Right lung (tissue), 10 donors: ENCODE measurements at places on chromosomes 6 and 20. TPM values are rescaled to one million over a fixed set of nuclear protein-coding genes. Genes with fewer than 3 reads are reported as not detected.

GRCh38 chr6:28643017-28643740 lies 117.5 kb downstream of the GPX5 start:
- no peak for DNase-seq

DNA sequence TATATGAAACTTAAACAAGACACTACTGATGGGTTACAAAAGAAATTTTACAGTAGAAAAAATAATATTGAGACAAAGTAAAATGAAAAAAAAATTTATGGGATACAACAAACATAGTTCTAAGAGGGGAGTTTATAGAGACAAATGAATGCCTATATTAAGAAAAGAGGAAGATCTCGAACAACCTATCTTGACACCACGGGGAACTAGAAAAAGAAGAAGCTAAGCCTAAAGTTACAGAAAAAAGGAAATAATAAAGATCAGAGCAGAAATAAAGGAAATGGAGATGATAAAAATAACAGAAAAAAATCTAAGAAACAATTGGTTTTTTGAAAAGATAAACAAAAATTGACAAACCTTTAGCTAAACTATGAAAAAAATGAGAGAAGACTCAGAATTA lies 9.1 kb upstream of the ECHDC1 start:
- DNase-seq = no peak

DNA sequence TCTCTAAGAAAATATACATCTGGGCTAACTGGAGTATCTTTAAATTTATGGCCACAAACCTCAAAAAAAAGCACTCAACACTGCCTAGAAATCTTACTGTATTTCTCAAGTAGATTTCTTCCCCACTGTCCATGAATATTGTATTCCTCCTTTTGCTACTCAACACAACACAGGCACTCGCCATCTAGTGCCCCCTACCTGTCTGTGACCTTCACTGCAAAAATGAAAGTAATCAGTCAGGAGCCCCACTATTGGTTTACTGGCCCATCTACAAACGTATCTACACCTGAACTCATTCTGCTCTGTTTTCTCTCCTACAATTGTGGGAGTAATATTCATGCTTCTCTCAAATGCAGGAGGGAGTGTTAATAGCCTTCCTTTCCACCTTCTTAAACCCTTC lies 58.3 kb downstream of the LY86 start:
- no peak for DNase-seq

DNA sequence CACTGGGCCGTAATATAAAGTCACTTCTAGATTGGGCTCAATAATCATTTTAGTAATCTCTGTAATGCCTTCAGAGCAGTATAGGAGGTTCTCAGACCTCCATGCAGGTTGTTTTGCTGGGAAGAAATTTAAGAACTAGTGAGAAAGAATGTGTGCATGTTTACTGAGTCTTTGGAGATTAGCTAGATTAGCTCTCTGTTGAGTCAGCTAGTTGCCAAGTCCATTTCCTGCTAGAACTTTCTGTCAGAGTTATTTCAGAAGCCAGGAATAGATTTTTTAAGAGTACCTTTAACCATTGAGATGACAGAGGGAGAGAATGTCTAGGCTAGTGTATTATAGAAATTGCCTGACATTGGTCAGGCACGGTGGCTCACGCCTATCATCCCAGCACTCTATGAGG lies 33.3 kb downstream of the ORC3 start:
- DNase-seq = no peak

DNA sequence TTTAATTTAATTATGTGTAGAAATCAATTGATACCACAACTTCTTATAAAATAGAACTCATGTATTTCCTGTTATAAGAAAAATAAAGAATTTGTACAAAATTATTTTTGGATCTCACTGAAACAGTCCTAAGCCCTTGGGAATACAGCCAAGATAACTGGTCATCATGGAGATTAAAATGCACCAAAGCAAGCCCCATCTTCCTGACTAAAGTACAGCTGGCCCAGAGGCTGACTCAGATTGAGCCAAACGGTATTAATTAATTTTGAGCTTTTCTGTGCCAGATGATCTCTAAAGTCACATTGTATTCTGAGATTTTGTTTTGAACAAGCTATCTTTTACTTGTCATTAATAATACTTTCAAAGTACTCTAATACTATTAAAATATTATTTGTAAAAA lies 978.5 kb downstream of the TBC1D32 start:
- DNase-seq = peak; percentile 16

- DNase-seq = no peak
Observed at GRCh38 chr6:14372734-14373489, 255.3 kb downstream of the CD83 start.

- DNase-seq = peak; percentile 43
Observed at GRCh38 chr6:31493875-31494694, 3.9 kb upstream of the MICB start.

GRCh38 chr6:56510984-56511531 lies 131.6 kb downstream of the DST start:
- peak; percentile 65 for DNase-seq

Gene TINAG
- polyA plus RNA-seq = not detected

DNA sequence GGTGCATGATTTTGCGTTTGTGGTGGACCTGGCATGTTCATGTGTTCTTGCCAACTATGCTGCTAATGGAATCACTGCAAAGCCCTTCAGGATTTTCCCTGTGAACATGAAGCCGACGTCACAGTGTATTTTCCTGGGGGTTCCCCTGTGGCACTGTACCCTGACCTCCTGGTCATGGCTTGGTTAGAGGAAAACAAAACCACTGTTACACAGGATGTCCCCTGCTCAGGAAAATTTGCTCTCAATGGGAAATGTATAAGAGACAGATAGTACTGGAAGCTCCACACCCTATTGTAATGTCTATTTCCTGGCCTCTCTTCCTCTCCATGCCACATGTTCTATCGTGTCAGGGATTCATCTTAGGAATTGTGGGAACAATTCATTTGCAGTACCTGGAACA lies 19.7 kb downstream of the TSHZ2 start:
- DNase-seq = no peak

GRCh38 chr6:161414707-161415106 lies 140.8 kb upstream of the AGPAT4 start:
- no peak for DNase-seq

Gene DEFB126
- not detected for polyA plus RNA-seq

Gene NTSR1
- 0.08 TPM for polyA plus RNA-seq

GRCh38 chr6:44122801-44123200 lies 4.5 kb downstream of the MRPL14 start:
- DNase-seq = no peak

Gene RBBP8NL
- 3.5 TPM for polyA plus RNA-seq

Gene ADGB
- 0.90 TPM for polyA plus RNA-seq

DNA sequence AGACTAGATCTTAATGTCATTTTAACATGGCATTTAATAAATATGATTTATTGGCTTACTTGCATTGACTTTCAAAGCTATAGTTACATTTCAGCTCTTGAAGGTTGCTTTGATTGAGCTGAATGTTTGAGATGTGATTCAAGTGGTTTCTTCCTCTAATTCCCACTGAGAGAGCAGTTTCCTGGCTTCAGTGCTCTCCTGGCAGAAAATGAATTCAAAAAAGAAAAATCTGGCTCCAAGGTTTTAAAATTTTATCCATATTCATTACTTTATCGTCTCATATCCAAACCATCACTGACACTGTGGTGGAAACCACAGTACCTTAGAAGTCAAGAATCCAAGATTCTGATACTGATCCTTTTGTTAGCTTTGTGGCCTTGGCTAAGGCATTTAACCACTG lies 263.1 kb upstream of the HSF2 start:
- DNase-seq = no peak

Gene TXLNB
- 3.6 TPM for polyA plus RNA-seq

GRCh38 chr6:14612016-14612980 lies 494.7 kb downstream of the CD83 start:
- DNase-seq = no peak

- no peak for DNase-seq
Observed at GRCh38 chr6:26175428-26176181, 88.4 kb downstream of the HFE start.

- DNase-seq = no peak
Observed at GRCh38 chr6:150255840-150256239, 113.0 kb upstream of the IYD start.

DNA sequence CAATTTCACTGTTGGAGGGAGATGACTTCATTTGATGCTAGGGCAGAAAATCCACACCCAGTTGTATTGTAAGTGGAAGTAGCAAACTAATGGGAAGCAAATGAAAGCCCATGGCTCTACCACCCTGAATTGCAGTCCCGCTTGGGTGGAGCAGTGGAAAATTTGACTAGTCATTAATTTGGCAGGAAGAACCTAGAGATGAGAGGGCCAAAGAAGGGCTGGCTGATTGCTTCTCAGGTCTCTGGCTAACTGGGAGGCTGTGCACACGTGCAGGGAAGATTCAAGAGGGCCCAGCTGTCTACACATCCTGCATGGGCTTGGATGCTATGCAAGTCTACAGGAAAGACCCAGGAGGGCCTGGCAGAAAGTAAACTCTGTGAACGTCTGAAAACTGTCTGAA lies 466.2 kb downstream of the TFAP2A start:
- DNase-seq = no peak

DNA sequence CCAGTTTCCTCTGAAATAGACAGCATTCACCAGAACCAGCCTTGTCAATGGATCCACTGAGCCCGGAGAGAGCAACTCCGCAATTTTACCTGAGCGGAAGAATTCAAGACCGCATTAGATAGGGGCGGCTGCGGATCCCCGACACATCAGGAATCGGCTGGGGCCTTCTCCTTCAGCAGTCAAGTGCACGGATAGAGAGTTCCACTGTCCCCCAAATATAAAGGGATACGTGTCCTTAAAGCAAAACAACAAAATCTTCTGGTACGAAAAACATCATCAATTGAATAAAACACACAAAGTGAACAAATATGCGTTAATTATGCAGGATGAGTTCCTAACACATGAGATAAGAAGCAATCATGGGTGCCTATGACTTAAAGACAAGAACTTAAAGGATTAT lies 18.3 kb downstream of the SERPINB6 start:
- no peak for DNase-seq

DNA sequence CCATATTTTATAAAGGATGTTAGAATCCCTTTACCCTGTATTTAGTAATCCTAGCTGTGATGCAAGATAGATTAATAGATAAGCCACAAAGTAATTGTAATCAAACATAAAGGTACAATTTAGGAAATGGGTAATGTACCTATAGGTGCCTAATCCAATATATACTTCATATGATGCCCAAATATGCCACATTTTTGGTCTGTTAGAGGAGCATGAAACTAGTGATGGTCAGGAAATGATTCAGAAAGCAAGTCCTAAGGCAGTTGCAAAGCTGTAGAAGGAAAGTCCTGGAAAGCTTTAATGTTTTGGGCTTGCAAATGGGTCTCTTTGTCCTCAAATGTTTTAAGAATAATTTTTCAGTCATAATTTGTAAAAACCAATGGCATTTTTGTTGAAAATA lies 76.6 kb upstream of the PTPRK start:
- no peak for DNase-seq

GRCh38 chr20:63446216-63447024 lies 26.0 kb downstream of the KCNQ2 start:
- no peak for DNase-seq

DNA sequence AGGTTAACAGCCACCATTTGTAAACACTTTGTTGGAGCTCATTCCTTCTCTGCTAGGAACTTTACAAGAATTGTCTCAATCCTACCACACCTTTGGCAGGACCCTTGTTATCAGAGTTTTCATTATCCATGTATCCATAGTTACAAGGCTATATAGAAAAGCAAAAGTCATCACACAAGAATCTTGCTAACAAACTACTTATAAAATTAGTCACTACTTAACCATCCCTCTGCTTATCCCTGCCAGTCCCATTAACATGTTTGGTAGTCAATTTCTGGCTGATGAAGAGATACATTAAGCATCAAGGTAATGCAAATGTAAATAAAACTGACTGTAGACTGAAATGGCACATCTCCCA lies 10.4 kb downstream of the ZSWIM3 start:
- no peak for DNase-seq

- peak; percentile 56 for DNase-seq
Observed at GRCh38 chr6:35737413-35738211, 780 bp downstream of the ARMC12 start.

GRCh38 chr20:44692932-44693480 lies 22.2 kb upstream of the CCN5 start:
- no peak for DNase-seq

DNA sequence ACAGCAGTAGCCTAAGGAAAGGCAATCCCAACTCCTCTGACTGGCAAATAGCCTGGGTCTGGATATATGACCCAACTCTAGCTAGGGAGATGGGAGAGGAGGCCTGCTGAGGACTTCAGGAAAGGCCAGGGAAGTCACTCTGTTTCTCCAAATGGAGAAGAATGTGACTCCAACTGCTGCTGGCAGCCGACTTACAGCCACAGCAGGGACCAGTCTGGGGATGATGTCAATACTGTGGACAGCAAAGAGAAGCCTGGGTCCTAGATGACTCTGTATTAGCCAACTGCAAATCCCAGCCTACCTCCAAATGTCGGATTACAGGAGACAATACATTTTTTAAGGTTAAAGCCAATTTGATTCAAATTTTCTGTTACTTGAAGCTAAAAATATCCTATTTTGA lies 232.6 kb downstream of the FOXC1 start:
- no peak for DNase-seq

Gene PRRT1
- polyA plus RNA-seq = 1.9 TPM

DNA sequence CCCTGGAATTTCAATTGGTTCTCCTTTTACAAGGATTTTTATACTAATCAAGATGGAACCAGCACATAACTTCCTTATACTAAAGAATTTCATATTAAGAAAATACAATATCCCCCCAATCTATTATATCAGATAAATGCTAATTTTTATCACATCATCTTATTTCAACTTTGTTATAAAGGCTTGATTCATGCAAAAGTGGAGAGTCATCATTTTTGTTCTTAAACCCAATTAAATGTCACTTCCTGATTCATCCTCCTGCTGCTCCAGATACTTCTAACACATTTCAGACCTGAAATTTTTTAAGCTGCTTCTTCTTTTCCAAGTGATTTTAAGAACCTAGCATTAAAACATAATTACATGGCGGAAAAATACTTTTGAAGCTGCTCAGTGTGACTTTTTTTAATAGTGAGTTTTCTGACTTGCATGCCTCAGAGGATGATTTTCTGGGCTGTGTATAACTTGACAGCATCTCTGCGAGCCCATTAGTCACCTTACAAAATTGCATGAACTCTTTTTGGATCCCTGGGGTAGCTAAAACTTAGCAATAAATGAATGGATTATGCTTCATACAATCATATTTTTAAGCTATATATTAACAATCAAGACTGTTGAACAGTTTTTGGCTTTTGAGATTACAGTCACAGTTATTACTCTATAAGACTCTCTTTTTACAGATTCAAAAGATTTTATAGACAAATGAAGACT lies 134.1 kb downstream of the ELOVL4 start:
- no peak for DNase-seq

GRCh38 chr20:38005903-38006302 lies 27.4 kb downstream of the TTI1 start:
- no peak for DNase-seq

- DNase-seq = no peak
Observed at GRCh38 chr6:33592280-33592594, 12.2 kb upstream of the BAK1 start.

Gene HLA-DMA
- 11.0 TPM for polyA plus RNA-seq

- no peak for DNase-seq
Observed at GRCh38 chr6:159249128-159249527, 79.9 kb downstream of the FNDC1 start.

- DNase-seq = no peak
Observed at GRCh38 chr6:136886091-136886490, 36.0 kb upstream of the SLC35D3 start.
